Right lung (tissue), 10 donors: ENCODE measurements at places on chromosomes 5 and 9.

GRCh38 chr5:93746406-93747056 is 5.1 kb upstream of the POU5F2 start:
- no peak for DNase-seq

- no peak for DNase-seq
Measured at GRCh38 chr5:14793851-14794250, 77.7 kb downstream of the ANKH start.

DNA sequence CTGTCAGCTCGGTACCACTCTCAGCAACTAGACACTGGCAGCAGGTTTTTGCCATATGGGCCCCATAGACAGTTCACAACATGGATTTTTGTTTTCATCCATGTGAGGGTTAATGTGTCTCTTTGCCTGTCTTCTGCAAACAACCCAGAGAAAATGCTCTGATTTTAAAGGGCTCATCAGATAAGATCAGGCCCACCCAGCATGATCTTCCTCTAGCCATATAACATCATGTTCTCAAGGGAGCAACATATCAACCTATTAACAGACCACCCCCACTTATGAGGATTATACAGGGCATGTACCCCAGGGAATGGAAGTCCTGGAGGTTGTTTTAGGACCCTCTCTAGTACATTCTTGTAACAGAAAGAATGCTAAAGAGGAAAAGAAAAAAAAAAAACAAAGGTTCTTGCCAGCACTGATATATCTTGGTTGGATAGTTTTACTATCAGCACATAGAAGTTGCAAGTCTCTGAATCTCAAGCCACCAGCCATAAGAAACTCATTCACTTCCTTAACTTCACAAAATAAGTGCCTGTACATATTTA is 1015.1 kb downstream of the TLE4 start:
- DNase-seq, result no peak

DNA sequence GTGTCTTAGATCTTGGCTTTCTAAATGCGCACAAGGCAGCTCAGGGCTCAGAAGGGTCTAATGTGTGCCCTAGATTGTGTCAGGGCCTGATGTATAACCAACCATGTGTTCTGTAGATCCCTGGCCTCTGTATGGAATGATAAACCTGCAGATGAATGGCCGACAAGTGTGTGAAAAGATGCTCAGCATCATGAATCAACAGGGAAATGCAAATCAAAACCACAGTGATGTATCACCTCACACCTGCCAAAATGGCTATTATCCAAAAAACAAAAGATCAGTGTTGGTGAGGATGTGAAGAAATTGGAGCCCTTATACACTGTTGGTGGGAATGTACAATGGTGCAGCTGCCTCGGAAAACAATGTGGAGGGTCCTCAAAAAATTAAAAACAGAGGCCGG is 489.8 kb downstream of the SEMA5A start:
- DNase-seq, result no peak

DNA sequence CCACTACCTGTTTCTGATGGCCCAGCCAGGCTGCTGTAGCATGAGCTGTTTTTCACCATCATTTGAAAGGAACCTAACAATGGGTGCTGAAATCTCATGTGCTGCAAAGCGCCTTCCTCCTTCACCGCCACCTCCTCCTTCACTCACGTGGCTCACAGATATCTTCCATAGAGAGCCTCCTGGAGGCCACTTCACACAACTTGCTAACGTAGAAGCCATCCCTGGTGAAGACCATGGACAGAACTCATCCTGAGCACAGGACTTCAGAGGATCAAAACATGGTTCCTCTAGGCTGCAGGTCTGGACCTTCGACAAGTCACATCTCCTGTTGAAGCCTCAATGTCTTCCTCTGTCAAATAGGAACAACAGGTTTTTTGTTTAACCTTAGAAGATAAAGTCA is 155.5 kb upstream of the RAD23B start:
- no peak for DNase-seq

DNA sequence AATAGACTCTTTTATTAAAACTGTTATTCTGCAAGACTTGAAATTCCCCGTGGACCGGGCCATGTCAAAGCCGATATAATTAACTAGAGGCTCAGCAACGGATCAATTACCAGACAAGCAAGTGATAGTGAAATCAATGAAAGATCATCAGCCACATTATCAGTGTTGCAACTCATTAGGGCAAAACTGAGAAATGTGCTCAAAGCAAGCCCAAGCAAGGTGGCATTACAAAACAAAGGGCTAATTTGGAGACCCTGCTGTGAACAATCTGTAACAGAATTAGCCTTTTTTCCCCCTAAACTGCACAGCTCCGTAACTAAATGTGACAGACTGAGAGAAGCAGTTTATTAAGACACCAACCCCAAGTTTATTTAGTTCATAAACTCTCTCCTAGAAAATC is 140.3 kb downstream of the BNC2 start:
- DNase-seq, result no peak

GRCh38 chr9:86488345-86488744 is 134.1 kb upstream of the TUT7 start:
- DNase-seq, result no peak
